ENCODE measurements at places on chromosomes 16 and 17.

DNA sequence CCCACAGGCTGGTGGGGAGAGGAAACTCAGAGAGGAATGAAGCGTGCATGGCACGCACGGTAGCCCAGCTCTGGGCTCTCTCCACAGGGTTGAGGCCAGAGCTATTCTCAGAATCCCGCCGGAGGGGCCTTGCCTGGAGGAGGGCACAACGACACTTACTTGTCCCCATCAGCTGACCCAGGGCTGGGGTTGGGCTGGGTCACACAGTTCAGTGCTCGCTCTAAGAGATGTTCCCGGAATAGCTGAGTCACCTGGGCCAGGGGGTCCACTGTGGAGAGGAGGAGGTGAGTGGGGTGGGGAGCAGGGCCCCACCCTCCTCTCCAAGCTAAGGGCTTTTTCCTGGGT lies 21.8 kb downstream of the SREBF1 start:
- no peak for DNase-seq

DNA sequence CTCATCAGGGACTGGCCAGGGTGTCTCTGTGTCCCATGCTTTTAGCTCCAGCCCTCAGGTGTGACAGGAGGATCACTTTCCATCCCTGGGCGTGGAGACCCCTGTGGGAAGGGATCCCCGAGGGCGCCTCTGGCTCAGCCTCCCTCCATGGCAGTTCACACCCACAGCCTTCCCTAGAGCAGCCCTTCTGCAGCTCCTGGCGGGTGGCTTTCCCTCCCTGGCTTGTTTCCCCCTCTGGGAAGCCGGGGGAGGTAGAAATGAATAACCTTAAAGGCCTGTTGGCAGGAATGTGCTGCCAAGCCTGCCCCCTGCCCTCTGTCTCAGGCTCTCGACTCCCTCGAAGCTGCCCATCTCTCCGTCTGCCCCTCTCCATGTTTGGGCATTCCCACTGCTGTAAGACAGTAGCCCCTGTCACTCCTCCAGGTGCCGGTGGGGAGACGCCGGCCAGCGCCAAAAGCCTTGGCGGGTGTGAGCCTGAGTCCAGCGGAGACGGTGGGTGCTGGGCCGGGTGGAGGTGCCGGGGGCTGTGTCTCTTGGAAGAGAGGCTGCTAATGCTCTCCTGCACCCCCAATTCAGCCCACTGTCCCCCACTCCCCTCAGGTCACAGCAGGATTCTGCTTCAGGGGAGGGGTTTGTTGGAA lies 2.1 kb upstream of the ATP2A1 start:
- DNase-seq = no peak

DNA sequence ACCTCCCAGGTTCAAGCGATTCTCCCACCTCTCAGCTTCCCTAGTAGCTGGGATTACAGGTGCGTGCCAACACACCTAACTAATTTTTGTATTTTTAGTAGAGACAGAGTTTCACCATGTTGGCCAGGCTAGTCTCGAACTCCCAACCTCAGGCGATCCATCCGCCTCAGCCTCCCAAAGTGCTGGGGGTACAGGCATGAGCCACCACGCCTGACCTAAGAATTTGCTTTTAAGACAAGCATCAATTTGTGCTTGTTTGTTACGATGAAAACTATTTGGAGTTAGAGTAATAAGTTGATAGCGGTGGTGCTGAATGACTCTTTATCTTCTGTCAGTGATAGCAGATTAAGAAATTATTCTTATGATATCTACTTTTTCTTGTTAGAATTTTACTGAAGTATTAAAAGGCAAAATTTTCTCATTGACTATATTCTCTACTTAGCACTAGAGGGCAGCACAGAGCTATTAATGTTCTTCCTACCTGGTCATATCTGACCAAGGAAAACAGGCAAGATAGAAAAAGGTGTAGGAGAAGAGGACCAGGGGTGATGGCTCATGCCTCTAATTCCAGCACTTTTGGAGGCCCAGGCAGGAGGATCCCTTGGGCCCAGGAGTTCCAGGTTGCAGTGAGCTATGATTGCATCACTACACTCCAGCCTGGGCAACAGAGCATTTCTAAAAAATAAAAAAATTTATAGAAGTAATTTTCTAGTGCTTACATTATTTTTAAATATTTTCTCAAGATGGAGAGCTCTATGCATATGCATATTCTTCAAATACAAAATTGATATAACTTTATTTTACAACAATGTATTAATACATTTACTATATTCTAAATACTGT lies 24.5 kb downstream of the STXBP4 start:
- no peak for DNase-seq

DNA sequence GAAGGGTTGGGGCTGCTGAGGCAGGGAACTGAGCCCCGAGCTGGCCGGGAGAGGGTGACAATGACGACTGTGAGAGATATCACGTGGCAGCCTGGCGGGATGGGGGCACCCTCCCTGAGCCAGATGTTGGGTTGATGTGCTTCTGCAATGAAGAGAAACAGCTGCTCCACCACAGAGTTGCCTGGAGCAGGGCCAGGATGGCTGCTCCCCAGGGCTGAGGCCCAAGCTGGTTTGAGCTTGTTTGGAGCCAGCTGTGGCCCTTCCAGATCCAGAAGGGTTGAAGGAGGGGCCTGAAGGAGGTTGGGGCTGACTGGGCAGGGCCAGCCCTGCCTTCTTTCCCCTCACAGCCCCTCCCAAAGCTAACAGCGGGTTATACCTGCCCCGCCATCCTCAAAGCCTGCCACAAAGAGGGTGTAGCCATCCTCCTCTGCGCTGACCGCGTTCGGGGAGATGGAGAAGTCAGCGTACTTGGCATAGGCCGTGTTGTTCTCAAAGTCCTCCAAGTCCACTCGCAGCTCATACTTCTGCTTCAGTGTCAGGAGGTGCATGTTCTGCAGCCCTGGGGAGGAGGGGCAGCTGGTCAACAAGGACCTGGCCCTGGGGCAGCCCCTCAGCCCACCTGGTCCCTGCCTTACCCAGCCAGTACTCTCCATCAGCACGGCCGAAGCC lies 2.1 kb downstream of the MFAP4 start:
- no peak for DNase-seq

DNA sequence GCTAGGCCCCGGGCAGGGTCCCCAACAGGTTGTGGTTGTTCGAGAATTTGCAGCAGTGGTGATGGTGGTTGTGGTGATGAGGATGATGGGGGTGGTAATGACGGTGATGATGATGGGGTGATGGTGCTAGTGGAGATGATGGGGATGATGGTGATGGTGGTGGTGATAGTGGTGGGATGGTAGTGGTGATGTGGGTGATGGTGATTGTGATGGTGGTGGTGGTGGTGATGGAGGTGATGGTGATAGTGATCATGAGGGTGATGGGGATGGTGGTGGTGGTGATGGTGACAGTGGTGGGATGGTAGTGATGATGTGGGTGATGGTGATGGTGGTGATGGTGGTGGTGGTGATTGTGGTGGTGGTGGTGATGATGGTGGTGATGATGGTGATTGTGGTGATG lies 343.3 kb downstream of the SEC14L1 start:
- no peak for DNase-seq

GRCh38 chr16:88487920-88488851 lies 35.1 kb downstream of the ZFPM1 start:
- no peak for DNase-seq

GRCh38 chr16:86714166-86714565 lies 135.8 kb downstream of the FOXL1 start:
- no peak for DNase-seq

GRCh38 chr17:48143629-48144028 lies 36.1 kb downstream of the SNX11 start:
- no peak for DNase-seq

GRCh38 chr17:2181897-2182448 lies 121.6 kb downstream of the SMG6 start:
- DNase-seq = no peak

- DNase-seq = no peak
These were observed 3.2 kb upstream of the PER1 start for GRCh38 chr17:8155231-8155995.

GRCh38 chr17:34199932-34200534 lies 55.1 kb upstream of the CCL2 start:
- peak; percentile 81 for DNase-seq

- no peak for DNase-seq
These were observed 16.0 kb downstream of the NDUFAF8 start for GRCh38 chr17:81254955-81255717.

DNA sequence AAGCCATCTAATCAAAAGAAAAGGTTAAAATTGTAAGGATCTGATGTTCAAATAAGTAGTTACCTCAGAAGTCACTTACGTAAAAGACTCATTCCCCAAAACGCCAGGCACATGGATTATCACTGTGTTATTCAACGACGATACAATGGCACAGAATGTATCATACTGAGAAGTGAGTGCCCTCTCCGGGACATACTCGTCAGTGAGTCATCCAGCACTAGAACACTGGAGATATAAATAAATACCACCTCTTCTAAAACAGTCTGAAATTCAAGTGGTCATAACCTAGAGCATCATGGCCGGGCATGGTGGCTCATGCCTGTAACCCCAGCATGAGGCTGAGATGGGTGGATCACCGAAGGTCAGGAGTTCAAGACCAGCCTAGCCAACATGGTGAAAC lies 24.9 kb downstream of the USP31 start:
- DNase-seq = no peak

GRCh38 chr17:54373970-54374369 lies 526.7 kb upstream of the TOM1L1 start:
- DNase-seq = no peak

DNA sequence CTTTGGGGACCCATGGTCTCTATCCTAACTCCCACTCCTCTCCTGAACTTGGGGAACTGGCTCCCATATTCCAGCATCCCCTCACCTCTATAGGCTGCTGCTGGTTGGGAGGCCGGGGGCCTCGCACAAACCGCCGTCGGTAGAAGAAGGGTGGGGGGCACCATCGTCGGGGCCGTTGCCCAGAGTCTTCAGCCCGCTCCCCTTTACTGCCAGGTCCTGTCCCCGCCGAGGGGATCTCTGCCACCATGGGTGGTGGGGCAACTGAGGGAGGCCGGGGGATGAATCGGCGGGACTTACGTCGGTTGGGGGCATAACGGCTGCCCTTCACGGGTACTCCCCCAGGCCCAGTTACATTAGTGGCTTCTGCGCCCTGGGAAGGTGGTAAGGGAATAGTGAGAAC lies 4.3 kb downstream of the YBX2 start:
- DNase-seq = no peak

- no peak for DNase-seq
These were observed 3.5 kb upstream of the CPNE7 start for GRCh38 chr16:89572073-89572484.

GRCh38 chr16:71461686-71462648 lies at the start of gene ZNF23:
ZNF23 (minus strand) TSS chr16:71462247; CDS start chr16:71456796, 5,451 bp downstream.
- DNase-seq = peak; percentile 82

DNA sequence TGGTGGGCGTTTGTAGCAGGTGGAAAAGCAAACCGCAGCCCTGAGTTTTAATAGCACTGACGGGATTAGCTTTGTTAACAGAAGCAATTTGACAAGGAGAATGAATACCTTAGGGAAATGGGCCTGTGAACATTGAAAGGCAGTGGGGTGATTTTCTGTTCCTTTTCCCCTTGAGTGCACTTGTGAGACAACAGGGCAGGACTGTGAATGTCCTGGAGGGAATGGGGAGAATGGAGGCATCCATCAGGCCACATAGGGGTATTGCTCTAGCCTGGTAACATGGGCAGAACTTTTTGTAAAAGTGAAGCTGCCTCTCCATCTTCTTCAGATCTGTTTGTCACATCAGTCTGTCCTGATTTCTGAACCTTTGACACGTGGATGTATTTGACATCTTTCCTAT lies 26.2 kb downstream of the USP43 start:
- no peak for DNase-seq

- no peak for DNase-seq
These were observed 893.4 kb upstream of the CDH8 start for GRCh38 chr16:62929593-62929992.

GRCh38 chr16:16019488-16019887 lies 70.1 kb downstream of the ABCC1 start:
- no peak for DNase-seq

- DNase-seq = no peak
These were observed 1366.3 kb upstream of the GOT2 start for GRCh38 chr16:60100371-60100770.

DNA sequence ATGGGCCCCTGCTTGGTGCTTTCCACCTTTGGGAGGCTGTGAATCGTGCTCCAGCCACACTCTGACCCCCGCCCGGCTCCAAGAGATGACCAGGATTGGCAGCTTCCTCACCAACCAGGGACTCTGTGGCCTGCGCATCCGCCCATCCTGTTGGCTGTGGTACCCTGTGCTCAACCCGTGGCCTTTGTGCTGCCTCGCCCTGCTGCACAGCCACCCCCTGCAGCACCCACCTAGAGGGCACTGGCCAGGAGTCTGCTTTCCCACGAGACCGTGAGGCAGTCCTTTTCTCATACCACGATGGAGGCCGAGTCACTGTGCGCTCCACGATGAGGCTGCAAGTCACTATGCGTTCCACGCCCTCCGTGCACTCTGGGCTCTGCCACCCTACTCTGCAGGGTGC lies 19.4 kb downstream of the NME3 start:
- no peak for DNase-seq

- DNase-seq = no peak
These were observed 38.9 kb downstream of the LMF1 start for GRCh38 chr16:931626-932500.

- no peak for DNase-seq
These were observed 39.3 kb upstream of the SLC38A10 start for GRCh38 chr17:81334391-81334901.

- DNase-seq = no peak
These were observed 2274.7 kb downstream of the TP53TG3F start for GRCh38 chr16:35733971-35734702.

- DNase-seq = no peak
These were observed 17.1 kb downstream of the LIG3 start for GRCh38 chr17:34997355-34997862.

DNA sequence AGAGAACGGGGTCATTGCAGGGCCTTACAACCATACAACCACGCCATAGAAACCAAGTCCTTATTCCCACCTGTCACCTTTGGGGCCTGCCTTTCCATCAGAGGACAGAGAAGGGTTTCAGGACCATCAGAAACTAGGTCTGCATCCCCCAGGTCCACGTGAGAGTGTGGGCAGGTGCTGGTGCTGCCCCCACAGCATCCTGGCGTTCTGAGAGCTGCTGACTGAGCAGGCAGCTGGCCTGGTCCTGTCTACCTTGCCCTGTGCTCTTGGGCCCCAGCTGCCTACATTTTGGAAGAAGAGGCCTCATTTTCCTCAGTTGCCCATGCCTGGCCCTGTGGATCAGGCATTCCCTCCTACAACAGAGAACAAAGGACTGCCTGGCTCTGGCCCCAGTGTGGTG lies 21.6 kb downstream of the ZNF276 start:
- DNase-seq = no peak

DNA sequence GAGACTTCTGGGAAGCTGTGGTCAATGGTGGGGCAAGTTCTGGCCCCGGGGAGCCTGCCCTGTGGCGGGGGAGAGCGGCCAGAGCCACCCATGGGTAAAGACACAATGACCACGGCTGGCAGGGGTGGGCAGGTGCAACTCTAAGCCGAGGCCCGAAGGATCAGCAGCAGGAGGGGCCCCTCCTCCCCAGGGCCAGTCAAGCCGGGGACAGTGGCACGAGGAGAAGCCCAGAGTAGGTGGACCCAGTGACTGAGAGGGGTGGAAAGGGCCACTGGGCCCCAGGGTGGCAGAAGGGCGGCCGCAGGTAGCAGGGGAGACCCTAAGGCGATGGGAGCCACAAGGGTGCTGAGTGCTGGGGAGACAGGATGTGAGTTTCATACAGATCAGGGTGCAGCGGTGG lies 17.7 kb downstream of the TMEM204 start:
- no peak for DNase-seq

GRCh38 chr16:87765473-87765775 lies 362 bp downstream of the KLHDC4 start:
- DNase-seq = peak; percentile 83

GRCh38 chr16:30041841-30042240 lies 10.8 kb upstream of the TLCD3B start:
- DNase-seq = no peak

GRCh38 chr17:79005063-79005861 lies 4.3 kb downstream of the CANT1 start:
- peak; percentile 43 for DNase-seq

Data from activated CD8-positive, alpha-beta T cell treated with anti-CD3 and anti-CD28 coated beads, Interleukin-2, amount 10 ng/mL, durations not matched to agents 7 days and 5 days (primary cell).